ENCODE measurements at places on chromosomes 4 and X.

DNA sequence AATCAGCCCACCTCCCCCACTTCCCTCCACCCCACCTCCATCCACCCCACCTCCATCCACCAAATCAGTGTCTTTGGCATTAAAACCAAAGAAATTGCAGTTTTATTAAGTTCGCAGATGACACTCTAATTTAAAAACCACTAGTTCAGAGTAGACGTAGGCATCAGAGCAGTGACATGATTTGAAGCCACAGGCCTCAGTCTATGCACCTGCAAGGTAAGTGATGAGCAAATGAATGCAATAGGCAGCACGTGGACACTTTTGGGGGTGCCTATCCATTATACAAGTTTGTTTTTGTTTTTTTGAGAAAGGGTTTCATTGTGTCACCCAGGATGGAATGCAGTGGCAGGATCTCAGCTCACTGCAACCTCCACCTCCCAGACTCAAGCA is 88.0 kb upstream of the TRIM2 start:
- DNase-seq, result no peak

DNA sequence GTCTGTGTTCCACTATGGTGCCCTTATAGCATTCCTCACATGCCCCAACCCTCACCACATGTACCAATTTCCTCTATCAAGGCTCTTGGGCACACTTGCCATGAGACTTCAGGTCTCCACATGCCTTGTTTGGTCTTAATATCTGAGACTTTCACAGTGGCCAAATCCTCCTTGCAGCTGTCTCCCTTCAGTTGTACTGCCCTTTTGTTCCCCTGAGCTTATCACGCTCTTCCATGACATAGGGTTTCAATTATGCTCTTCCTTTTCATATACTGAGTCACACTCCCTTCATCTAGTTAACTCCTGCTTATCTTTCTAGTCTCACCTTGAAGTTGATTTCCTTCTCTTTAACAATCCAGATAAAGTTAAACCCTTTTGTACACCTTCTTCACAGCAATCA is 212.9 kb downstream of the PDHA2 start:
- no peak for DNase-seq

DNA sequence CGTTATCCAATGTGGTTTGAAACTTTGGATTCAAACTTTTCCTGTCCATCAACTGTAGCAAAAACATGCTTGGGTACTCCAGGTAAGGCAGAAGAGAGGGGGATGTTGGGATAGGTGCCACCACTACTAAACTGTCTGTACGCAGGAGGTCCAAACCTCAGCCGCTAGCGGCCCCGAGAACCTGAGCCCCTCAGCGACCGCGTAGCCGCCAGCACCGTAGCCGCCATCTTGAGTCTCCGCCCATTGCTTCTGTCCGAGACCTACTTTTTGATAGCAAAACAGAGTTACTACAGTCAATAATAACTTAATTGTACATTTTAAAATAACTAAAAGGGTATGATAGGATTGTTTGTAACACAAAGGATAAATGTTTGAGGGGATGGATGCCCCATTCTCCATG is 119.9 kb upstream of the GRID2 start:
- no peak for DNase-seq

- no peak for DNase-seq
These were observed 2.3 kb downstream of the RFC1 start for GRCh38 chr4:39363773-39364393.

GRCh38 chr4:24935856-24936255 is 23.0 kb upstream of the CCDC149 start:
- DNase-seq, result no peak

- no peak for DNase-seq
These were observed 200.0 kb downstream of the IL1RAPL1 start for GRCh38 chrX:28787206-28787605.

DNA sequence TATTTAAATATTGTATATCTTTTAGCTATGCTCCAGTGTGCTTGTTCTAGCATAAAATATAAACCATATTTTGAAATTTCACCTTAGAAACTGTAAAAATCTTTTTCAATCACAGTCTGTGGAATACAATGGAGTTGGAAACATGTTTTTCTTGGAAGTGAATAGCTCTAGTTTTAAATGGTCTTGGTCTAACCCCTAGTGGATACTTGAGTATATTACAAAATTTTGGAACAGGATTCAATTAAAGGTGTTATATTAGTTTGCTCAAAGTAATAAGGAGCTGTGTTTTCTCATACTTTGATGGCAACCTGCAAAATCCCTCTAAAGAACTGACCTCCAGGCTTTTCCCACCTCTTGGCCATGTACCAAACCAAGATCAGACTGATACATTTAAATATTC is 48.2 kb downstream of the STK26 start:
- DNase-seq, result peak; percentile 15

GRCh38 chr4:15793506-15794363 is 15.6 kb downstream of the CD38 start:
- no peak for DNase-seq

DNA sequence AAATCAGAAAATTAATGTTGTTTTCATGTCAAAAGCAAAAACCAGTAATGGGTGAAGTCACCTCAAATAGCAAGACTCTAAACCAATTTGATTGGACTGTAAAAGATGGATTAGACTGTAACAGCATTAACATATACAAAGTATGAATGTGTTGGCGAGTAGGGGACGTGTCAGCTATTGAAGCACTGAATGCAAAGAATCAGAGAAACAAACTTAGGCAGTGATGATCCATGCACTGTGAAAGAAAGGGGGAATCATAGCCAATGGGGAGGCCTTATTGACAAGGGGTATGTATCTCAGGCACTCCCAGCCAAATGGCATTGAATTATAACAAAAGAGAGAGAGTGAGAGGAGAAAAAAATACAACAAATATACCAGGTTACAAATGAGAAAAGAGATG is 30.5 kb upstream of the EIF4E start:
- DNase-seq, result no peak

GRCh38 chr4:183821076-183821853 is 83.8 kb upstream of the STOX2 start:
- DNase-seq, result no peak

DNA sequence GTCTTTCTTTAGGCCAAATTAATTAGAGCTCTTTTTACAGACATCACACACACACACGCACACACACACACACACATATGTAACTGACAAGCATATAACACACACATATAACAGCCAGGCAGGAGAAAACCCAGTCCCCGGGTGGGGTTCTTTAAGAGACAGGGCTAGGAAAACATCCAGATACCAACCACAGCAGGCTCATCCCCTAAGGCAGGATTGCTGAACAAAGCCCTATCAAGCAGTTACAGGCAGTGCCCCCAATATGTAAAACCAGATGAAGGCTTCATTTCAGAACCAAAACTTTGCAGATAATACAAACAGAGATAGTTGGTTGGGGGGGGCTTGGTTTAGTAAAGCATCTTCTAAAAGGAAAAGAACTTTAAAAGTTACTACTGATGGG is 18.0 kb upstream of the FAM47E start:
- no peak for DNase-seq

- DNase-seq, result no peak
These were observed 58.3 kb downstream of the MID1IP1 start for GRCh38 chrX:38859602-38860001.

- DNase-seq, result peak; percentile 86
These were observed 121.1 kb upstream of the NDST4 start for GRCh38 chr4:115234405-115235093.

DNA sequence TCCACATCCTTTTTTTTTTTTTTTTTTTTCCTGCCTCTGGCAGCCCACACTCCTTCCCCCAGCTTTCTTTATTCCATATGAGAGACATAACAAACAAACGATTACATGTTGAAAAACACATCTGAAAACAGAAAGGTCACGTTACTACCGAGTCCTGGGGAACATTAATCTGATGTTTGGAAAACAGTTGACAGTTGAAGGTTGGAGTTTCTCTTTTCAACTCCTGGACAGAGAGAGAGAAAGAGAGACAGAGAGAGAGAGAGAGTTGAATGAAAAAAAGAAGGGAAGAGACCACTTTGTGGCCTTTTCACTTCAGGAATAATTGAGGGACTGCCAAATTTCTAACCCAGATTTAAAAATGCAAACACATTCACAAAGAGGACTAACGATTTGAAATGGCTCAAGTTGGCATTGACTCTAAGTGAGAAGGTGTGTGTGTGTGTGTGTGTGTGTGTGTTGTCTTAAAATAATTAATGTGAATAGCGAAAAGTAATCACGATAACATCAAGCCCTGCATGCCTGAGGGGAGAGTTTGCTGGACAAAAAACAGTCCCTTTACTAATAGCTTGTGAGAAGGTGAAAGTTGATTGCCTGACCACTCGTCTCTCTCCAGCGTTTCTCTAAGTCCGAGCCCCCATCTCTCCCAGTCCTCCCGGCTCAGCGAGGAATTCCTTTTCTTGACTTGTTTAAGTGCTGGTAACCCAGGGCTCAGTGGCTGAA is 67.3 kb downstream of the FBXO8 start:
- DNase-seq, result no peak

DNA sequence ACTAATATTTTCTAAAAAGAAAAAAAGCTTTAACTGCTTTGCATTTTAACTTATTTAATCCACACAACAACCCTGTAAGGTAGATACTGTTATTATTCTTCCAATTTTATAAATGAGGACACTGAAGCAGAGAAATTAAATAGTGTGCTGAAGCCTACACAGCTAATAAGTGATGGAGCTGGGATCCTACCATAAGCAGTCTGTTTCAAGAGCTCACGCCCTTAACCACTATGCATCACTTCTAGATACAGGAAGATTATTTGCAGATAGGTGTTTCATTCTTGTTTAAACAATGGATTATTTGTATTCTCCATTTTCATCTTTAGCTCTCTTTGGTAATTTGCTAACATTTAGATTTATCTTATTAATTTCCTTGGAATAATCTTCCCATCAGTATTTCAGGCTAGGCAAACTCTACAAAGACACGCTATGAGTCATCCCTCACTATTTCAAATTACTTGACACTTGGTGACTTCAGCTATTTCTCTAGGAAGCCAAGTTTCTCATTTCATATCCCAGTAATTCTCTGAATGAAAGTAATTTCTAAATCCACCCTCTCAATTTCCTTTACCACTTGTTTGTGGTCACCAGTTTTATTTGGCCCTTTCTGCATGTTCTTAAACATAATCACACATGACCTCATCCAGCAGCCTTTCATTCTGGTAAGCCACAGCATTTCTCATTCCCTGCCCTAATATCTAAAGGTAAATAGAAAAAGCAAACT is 67.3 kb downstream of the ASB9 start:
- peak; percentile 33 for DNase-seq

DNA sequence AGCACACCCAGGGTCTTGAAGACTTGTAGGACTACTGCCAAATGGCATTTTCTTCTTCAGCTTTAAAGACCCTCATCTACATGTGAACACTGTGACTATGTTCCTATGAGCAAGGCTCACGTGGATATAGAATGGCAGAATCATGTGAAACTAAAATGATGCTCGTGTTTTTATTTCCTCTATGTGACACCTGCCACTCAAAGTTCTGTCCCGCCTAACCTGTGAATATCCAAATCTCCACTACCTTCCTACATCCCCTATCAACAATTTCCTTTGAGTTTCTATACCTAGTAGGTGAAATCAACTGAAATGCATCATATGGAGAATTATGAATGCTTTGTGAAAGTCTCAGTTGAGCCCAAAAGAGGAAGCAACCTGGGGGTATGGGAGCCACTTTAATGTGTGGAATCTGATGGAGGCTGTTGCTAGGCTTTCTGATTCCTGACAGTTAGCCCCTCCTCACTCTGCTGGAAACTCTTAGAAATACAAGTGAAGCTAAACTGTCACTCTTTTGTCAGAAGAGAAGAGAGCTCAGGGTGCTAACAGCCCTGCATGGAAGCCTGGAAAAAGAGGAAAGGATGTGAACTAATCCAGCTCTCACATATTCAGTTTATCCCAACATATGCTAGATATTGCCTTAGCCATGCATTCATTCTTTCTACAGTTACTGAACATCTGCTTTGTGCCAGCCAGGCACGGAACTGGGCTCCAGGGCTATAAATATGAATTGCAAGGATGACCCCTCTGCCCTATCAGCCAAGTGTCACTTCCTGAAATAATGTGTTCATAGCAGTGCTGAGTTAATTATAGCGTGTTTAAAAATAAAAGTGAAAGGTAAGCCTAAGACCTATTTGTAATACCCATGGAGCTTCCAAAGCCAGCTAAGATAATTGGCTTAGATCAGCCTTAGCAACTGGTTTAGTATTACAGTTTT is 11.0 kb downstream of the LHFPL1 start:
- DNase-seq, result no peak

DNA sequence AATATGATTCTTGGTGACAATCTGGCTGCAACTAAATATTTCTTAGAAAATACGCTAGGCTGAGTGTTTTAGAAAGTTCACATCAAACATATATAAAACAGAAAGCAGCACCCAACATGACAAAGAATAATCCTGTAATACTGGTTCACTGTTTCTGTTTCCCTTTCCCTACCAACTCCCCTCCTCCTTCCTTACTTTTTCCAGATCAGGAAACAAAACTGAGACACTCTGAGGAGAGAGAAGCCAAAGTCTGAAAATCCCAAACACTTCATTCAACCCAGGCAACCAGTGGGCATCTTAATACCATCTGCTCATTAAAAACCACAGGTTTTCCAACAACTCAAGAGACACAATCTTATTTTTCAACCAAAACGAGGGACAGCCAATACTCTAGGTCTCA is 160.4 kb upstream of the MAP3K15 start:
- DNase-seq, result no peak

- no peak for DNase-seq
These were observed 34.6 kb downstream of the LIMCH1 start for GRCh38 chr4:41572516-41572915.

- DNase-seq, result peak; percentile 29
These were observed 155.5 kb downstream of the PDGFRA start for GRCh38 chr4:54384563-54384962.

- DNase-seq, result no peak
These were observed 63.8 kb downstream of the SLC4A4 start for GRCh38 chr4:71402616-71403015.

DNA sequence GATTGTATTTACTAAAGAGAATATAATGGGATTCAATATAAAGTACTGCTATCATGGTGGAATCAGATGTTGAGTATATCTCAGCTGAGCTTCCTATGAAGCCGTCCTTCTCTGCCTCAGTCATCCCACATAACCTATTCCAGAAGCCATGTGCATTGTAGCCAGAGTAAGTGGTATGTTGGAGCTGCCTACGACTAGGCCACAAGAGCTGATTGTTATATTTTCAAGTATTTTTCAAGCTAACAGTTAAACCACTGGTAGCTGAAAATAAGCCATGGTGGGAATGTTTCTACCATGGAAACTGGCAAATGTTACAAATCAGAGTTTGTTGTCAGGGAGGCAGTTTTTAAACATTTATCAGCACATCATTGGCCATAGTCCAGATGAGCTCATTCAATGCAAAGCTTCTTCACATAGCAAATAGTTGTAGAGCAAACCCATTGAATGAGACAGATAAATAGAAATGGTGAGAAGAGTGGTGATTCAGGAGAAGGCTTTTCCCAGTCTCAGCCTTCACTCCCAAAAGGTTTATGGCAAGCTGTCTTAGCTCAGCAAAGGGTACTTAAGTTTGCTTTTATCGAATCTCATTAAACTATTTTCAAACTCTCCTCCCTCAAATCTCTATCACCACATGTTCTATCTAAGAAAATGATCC is 436.4 kb downstream of the PCDH19 start:
- no peak for DNase-seq

GRCh38 chrX:21905313-21905712 is 35.2 kb upstream of the SMS start:
- no peak for DNase-seq

GRCh38 chrX:108664701-108665100 is 71.7 kb downstream of the IRS4 start:
- no peak for DNase-seq

GRCh38 chr4:88341227-88342192 is 37.1 kb upstream of the HERC6 start:
- no peak for DNase-seq

- DNase-seq, result no peak
These were observed 70.2 kb upstream of the TLR3 start for GRCh38 chr4:185998791-185999190.
